ENCODE measurements at places on chromosomes 2 and 18.
A peak's percentile ranks its signal among the peaks of the same experiment; 100 is the strongest.

GRCh38 chr2:111663471-111664274, 220.3 kb downstream of the ANAPC1 start:
- peak; percentile 10 for DNase-seq

DNA sequence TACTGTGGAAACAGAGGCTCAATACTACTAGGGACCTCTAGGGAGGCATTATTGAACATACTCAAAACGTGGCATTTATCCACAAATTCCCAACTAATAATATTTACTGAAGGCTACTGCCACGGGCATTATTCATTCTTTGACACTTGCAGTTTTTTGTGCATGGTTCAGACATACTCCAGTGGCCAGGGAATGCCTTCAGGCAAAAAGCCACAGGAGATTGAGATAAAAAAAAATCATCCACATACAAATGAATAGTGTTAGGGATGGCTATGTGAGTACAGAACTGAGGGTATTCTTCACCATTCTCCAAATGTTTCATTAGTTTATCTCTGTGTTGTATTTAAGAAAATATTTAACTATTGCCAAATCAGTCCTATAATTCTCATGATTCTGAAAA, 974.9 kb upstream of the PIK3C3 start:
- DNase-seq, result no peak

GRCh38 chr2:12317814-12318426, 398.8 kb upstream of the TRIB2 start:
- no peak for DNase-seq

- peak; percentile 82 for DNase-seq
These were observed at the start of gene ST3GAL5 for GRCh38 chr2:85888684-85889626. Gene ST3GAL5 (minus strand): TSS chr2:85888990. CDS start chr2:85888905, 85 bp downstream.

DNA sequence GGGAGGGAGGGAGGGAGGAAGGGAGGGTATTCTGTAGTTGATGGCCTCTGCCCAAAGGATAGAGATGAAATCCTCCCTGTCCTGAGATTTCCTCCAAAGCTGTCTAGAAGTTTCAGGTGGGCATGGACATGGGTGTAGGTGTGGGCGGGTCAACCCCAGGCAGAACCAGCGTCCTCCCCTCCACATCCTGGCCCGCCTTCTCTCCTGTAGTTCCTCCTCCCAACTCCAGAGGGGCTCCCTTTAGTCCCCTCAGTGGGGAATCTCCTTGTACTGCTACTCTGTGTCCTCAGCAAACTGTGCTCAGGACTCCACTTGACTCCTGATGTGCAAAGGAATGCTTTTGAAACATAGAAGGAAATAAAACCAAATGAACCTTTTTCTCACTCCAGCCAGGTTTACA, 88.1 kb downstream of the MRPS9 start:
- no peak for DNase-seq
